ENCODE measurements at places on chromosomes 4 and X. TPM values are rescaled to one million over a fixed set of nuclear protein-coding genes. Genes with fewer than 3 reads are reported as not detected.

DNA sequence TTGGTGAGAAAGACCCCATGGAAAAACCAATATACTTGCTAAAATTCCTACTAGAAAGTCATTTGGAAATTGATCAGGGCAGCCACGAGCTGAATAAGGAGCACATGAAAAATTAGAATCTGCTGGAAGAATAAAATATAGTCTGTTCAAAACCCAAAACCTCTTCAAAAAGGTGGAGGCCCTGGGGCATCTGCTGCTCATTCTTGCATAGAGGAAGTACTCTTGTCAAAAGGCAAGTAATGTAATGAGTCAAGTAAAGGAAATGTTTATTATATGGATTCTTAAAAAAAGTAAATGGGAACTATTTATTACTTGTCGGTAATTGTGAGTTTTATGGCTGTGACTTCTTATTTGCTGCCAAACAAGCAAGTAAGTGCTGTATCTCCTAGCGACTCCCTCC, 109.5 kb downstream of the GK start:
- DNase-seq: no peak

- DNase-seq: no peak
Observed at GRCh38 chr4:55509266-55509665, 37.4 kb downstream of the CLOCK start.

DNA sequence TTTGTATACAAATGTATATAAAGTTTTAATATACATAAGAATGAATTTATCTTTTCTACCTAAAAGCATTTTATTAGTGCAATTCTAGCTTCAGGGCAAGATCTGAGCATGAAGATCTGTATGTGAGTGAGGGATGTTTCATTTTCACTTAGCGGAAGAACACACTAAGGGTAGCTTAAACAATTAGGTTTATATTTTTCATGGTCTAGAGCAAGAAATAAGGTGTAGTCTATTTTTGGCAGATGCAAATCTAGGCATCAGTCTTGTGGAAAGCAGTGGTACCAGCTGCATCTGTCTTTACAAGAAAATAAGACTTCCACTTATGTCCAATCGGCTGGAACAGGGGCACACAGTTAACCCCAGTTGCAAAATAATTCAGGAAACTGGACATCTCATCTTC, 433.3 kb downstream of the ADAM29 start:
- DNase-seq: no peak

PFKFB1 gene
- total RNA-seq: 0.09 TPM

F9 gene
- not detected for total RNA-seq

LINC00632 gene
- 10.9 TPM for total RNA-seq
